ENCODE measurements at places on chromosomes 5 and 9.

DNA sequence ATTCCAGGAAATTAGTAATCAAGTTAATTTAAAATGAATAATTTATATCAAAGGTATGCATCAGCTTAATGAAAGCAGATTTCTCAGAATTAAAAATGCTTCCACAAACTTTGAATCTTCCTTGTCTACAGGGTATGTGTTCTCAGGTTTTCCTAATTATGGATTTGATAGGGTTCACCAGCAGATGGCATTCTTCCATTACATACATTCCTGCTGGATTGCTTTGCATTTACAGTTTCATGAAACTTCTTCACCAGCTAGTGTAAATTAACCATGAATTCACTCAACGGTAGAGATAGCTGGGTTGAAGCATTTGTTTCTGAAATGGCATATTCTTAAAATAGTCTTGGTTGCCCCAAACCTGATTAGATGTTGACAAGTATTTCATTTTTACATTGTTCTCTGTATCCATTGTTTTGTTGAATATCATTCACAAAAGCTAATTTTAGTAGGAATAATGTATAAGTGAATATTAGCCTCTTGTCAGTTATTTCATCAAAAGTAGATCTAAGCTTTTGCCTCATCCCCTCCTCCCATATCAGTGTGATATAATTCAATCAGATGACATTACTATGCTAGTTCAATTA lies 68.7 kb upstream of the WDR41 start:
- no peak for DNase-seq

DNA sequence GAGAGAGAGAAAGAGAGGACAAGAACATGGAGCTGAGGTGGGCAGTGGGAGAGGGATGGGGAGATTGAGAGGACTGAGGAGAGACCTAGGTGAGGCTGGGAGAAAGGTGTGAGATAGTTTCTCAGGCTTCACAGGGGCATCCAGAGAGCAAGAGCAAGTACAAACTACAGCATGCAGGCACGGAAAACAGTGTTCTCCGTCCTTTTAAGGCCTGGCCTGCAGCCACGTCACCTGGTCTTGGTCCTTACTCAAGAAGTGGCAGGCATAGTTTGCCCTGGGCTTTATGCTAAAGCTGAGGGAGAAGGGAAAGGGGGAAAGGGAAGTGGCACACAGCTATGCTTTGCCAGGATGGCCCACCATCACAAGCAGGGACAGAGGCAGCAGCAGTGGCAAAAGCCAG lies 65.7 kb downstream of the SIL1 start:
- no peak for DNase-seq

DNA sequence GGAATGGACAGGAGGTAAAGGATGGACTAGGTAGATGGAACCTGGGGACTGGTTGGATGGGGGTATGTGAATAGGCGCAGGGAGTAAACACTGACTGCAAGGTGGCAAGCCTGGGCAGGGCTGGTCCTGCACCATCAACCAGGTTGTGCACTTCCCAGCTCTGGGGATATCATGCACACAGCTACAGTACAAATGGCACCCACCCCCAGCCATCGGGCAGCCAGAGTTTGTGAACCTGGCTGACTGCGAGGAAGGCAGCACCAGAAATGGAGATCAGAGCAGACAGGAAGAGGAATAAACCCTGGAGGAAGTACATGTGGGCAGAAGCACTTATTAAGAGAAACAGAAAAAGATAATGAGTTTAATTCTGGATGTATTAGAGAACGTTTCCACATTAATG lies 229.1 kb downstream of the ESM1 start:
- DNase-seq, result no peak

GRCh38 chr9:17571825-17572224 lies 7.0 kb upstream of the SH3GL2 start:
- no peak for DNase-seq

DNA sequence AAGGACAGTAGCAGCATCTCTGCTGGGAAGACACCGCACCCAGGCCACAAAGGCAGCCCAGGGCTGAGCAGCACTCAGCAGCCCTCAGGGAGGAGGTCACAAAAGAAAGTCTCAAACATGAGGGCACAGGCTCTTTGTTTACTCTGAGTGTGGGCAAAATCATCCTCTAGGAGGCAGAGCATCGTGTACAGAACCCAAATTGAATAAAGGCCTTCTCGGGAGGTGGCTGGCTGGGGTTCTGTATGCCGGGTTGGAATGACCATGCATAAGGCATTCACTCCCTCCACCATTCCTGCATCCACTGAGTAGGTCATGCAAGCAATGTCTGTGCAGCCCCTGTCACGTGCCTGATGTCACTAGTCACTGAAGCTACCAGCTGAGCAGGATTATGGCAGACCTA lies 412.8 kb downstream of the SPOCK1 start:
- DNase-seq, result no peak

DNA sequence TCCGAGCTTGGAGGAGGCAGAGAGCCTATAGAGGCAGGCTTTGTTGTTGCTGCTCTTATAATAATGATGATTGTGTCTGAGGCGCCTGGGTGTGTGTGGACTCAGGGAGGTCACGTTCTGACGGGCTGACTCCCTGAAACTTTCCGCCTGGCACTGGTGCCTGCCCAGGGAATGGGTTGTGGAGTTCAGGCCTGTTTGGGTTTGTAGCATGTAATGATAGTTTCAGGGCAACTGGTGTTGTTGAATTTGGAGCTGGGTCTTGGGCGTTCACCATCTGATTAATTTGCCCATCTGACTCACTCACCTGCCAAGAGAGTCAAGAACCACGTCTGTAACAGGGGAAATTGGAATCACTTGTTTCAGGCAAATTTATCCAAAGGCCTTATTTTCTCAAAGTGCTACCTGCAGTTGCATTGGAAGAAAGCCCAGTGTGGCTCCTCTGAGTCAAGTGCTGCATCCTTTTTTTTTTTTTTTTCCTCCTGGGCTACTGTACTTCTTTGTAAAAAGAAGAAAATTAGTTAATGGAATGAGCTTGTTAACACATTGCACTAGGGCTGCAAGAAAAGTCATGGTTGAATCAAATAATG lies 386.5 kb downstream of the GADD45G start:
- no peak for DNase-seq

GRCh38 chr9:96342571-96343245 lies 40.7 kb upstream of the HSD17B3 start:
- no peak for DNase-seq

DNA sequence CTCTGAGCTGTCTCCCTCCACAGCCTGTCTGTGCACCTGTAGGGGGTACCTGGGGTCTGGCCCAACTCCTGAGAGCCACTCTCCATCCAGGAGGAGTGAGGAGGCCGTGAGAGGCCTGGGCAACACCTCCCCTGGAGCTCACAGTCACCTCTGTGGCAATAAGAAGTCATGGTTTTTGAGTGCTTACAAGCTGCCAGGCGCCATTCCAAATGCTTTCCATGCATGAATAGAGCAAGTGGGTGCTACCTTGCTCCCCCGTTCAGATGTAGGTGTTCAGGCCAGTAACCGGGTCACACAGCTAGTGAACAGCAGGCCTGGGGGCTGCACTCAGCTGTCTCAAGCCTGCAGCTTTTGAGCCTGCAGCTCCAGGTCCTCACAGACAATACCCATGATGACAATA lies 30.6 kb downstream of the CORO2A start:
- DNase-seq, result no peak

- DNase-seq, result no peak
These were observed 49.7 kb downstream of the OLFM1 start for GRCh38 chr9:135136991-135137832.

DNA sequence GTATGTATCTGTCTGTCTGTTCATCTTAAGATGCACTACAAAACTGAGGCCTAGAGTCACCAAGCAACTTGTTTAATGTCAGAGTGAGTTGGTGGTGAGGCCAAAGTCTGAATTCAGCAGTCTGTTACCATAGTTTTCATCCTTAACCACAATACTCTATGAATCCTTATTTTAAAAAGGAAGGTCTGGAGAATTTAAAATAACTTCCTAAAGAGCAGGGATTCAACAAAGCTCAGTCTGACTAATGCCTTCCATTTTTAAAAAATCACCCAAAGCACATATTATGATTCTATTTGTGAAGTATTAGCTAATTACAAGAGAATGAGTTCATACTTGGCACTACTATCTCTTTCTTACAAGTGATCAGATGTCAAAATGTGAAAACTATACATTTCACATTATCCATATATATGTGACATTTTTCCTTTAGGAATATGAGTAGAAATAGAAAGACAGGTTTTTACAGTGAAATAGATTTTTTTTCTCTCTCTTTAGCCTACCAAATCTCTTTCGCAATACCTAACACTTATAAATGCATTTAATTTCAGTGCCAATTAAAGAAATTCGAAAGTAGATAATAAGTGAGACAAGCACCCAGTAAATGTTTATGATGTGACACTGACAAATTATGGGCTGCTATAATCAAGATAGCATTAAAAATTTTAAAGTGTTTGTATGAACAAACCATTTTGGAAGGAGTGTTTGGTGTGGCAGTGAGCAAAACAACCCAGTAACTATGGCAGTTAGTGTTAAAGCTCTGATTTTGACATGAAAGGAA lies 102.3 kb upstream of the CDKN2B start:
- DNase-seq, result no peak

- DNase-seq, result no peak
These were observed 508.3 kb upstream of the DAB2 start for GRCh38 chr5:39933061-39933460.

Measured in pulmonary artery endothelial cell (primary cell).